ENCODE measurements at places on chromosomes 5 and 9. TPM values are rescaled to one million over a fixed set of nuclear protein-coding genes. Genes with fewer than 3 reads are reported as not detected.

DNA sequence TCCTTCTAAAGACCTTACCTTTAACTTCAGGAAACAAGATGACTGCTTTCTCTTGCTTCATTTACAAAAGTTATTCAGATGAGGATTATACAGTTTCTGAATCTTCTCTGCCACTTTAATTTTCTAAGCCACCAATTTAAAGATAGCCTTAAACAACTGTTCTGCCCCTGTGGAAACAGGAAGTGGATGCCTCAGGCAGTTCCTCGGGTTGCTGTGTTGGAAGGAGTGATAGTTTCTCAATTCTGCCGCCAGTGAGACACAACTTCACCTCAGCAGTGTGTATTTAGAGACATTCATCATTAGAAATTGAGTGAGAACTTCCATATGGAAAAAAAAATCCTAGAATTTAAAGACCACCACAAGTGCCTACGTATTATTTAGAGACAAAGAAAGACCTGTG lies 475.1 kb upstream of the WWC1 start:
- no peaks in the 10 kb centered on the region for H3K4me1 ChIP-seq
- H3K4me3 ChIP-seq, result no peak overlapping the region
- H3K36me3 ChIP-seq, result no peaks in the 10 kb centered on the region
- no peak for DNase-seq
- H3K27me3 ChIP-seq, result no peaks in the 10 kb centered on the region

- H3K27ac ChIP-seq, result no peak overlapping the region
- H3K4me3 ChIP-seq, result no peak overlapping the region
- no peaks in the 10 kb centered on the region for H3K4me1 ChIP-seq
- no peaks in the 10 kb centered on the region for H3K36me3 ChIP-seq
- peak; percentile 54 for DNase-seq
These were observed 83.5 kb upstream of the MINAR2 start for GRCh38 chr5:129664336-129664937.

- peak; percentile 57 for DNase-seq
- peaks cover 3% of the 10 kb centered on the region for H3K36me3 ChIP-seq
- peak overlapping the region; percentile 59 for H3K27ac ChIP-seq
These were observed 7.9 kb upstream of the ENG start for GRCh38 chr9:127862075-127863011.

- no peaks in the 10 kb centered on the region for H3K27me3 ChIP-seq
- H3K4me1 ChIP-seq, result peaks cover 10% of the 10 kb centered on the region
- no peaks in the 10 kb centered on the region for H3K36me3 ChIP-seq
- H3K27ac ChIP-seq, result no peak overlapping the region
- H3K4me3 ChIP-seq, result no peak overlapping the region
- DNase-seq, result no peak
These were observed 37.9 kb downstream of the ADRB2 start for GRCh38 chr5:148864113-148864841.

Gene SLC34A3
- total RNA-seq, result not detected

Gene NUTM2F
- total RNA-seq, result not detected

DNA sequence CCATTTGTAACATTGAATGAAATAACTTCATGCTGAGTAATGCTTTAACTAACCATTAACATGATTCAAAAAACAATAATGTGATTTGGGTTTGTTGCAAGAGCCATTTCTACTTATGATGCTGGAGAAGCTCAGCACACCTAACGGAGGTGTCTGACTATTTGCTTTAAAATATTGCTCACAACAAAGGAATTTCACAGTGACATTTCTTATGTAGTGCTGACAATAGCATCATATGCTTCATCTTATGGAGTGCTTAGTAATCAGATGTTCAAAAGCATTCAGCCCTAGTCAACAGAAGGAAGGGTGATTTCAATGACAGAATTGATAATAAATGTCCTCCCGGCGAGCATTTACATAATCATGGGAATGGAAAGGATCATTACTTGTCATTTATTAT lies 1003.3 kb upstream of the COX7C start:
- H3K36me3 ChIP-seq, result no peaks in the 10 kb centered on the region
- no peaks in the 10 kb centered on the region for H3K27me3 ChIP-seq
- H3K27ac ChIP-seq, result no peak overlapping the region
- no peak overlapping the region for H3K4me3 ChIP-seq
- H3K4me1 ChIP-seq, result no peaks in the 10 kb centered on the region
- DNase-seq, result no peak

Gene PCDHGC4
- 3.1 TPM for total RNA-seq

Gene OSMR
- 36.7 TPM for total RNA-seq

GRCh38 chr9:121817476-121817875 lies 166.0 kb downstream of the DAB2IP start:
- no peaks in the 10 kb centered on the region for H3K36me3 ChIP-seq
- H3K4me1 ChIP-seq, result no peaks in the 10 kb centered on the region
- no peak overlapping the region for H3K4me3 ChIP-seq
- no peak overlapping the region for H3K27ac ChIP-seq
- DNase-seq, result no peak
- no peaks in the 10 kb centered on the region for H3K27me3 ChIP-seq

DNA sequence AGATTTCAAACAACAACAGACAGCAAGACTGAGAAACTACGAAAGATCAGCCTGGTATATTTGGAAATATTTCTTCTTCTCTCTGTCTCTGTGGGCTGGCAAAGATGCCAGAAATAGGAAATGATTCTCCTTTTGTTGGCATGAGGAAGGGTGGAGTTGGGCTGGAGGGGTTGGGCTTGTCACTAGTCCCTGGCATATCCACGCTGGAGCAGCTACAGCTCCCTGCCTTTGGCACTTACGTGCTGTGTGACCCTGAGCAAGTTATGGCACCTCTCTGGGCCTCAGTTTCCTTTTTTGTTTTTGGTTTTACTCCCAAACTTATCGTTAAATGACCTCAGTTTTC lies 354 bp upstream of the KCNMB1 start:
- H3K27ac ChIP-seq, result peak overlapping the region; percentile 73
- no peaks in the 10 kb centered on the region for H3K27me3 ChIP-seq
- peak overlapping the region; percentile 30 for H3K4me3 ChIP-seq
- H3K36me3 ChIP-seq, result no peaks in the 10 kb centered on the region

DNA sequence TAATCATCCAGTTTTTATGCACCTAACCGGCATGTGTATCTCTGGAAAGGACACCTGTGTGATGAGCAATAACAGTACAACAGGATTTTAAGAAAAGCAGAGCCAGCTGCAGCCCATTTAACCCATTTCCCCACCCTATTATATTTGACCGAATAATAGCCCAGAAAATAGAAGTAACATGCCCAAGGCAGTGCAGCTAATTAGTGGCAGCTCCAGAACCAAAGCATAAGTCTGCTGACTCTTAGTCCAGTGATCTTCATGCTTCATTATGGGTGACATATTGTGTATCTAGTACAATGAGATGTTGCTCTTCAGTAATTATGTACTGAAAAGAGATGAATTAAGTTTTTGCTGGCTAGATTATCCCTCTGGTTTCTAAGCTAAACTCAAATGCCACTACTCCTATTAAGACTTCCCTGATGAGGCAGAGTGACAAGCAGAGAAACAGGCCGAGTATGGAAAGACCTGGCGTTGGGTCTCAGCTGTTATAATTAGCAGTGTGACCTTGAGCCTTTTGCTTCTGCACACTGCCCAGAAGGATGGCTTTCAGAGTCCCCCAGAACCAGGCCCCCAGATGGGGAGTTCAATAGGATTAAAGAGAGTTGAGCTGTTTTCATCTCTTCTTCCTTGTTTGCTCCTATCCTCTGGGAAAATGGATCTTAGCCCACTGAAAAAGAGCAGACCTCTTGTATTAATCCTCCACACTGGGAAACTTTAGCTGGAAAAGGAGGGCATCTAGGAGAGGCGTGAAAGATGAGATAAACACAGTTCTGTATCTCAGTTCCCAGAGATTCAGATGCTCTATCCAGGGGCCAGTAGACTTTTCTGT lies 10.8 kb upstream of the C1QTNF3 start:
- H3K4me3 ChIP-seq, result no peak overlapping the region
- DNase-seq, result no peak
- H3K36me3 ChIP-seq, result peaks cover 8% of the 10 kb centered on the region
- no peaks in the 10 kb centered on the region for H3K4me1 ChIP-seq

GRCh38 chr5:54994628-54995027 lies 9.2 kb upstream of the ESM1 start:
- H3K4me3 ChIP-seq, result no peak overlapping the region
- no peaks in the 10 kb centered on the region for H3K27me3 ChIP-seq
- H3K36me3 ChIP-seq, result no peaks in the 10 kb centered on the region
- H3K4me1 ChIP-seq, result no peaks in the 10 kb centered on the region
- no peak overlapping the region for H3K27ac ChIP-seq

Measured in stomach (tissue), 19 donors.